ENCODE measurements at places on chromosomes 1 and 21.

GRCh38 chr1:3656450-3657095, 4.3 kb downstream of the TP73 start:
- DNase-seq: peak; percentile 30

GRCh38 chr1:160086456-160086892, 5.1 kb downstream of the KCNJ9 start:
- no peak for DNase-seq

- no peak for DNase-seq
Observed at GRCh38 chr1:232529747-232530146, 100.2 kb downstream of the SIPA1L2 start.

GRCh38 chr1:9041116-9041779, 15.0 kb upstream of the SLC2A7 start:
- DNase-seq: no peak

GRCh38 chr1:56655991-56656613, 11.0 kb downstream of the PRKAA2 start:
- no peak for DNase-seq

- no peak for DNase-seq
Observed at GRCh38 chr1:6198646-6199297, 623 bp downstream of the RPL22 start.

DNA sequence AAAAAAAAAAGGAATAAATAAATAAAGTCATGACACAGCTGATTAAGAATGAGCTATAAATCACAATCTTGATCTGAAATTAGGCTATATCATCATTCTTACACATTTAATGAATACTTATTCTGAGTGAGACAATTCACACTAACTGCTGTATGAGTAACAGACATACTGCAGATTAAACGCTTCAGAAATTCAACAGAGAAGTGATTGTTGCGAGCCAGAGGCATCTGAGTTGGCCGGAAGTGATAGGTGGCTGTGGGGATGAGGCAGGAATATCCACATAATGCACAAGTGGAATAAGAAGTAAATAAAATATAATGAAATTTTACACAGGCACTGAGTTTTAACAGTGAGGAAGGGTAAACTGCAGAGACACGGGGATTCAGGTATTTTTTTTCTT, 142.4 kb downstream of the APP start:
- DNase-seq: no peak

DNA sequence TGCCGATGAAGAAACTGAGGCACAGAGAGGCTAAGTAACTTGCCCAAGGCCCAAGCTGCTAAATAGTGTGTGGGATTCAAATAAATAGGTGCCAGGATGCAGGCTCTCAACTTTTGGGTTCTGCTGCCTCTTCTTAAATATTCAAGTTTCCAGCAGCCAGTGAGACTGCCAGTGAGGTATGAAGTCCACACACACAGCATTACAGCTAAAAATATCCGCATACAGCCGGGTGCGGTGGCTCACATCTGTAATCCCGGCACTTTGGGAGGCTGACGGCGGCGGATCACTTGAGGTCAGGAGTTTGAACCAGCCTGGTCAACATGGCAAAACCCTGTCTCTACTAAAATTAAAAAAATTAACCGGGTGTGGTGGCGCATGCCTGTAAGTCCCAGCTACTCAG, 78.4 kb upstream of the DIRAS3 start:
- no peak for DNase-seq

- DNase-seq: no peak
Observed at GRCh38 chr1:46607345-46608130, 3.5 kb upstream of the MKNK1 start.

Data from T-helper 2 cell (primary cell).